ENCODE measurements at places on chromosomes 3 and 15.

- no peak for DNase-seq
Observed at GRCh38 chr15:99051308-99051707, 43.7 kb upstream of the PGPEP1L start.

GRCh38 chr3:89533275-89533674, 425.9 kb downstream of the EPHA3 start:
- no peak for DNase-seq

- no peak for DNase-seq
Observed at GRCh38 chr3:123791417-123791816, 92.7 kb downstream of the MYLK start.

GRCh38 chr3:62815981-62816380, 59.2 kb downstream of the CADPS start:
- no peak for DNase-seq

- DNase-seq = no peak
Observed at GRCh38 chr15:68503213-68503612, 71.2 kb upstream of the ITGA11 start.

DNA sequence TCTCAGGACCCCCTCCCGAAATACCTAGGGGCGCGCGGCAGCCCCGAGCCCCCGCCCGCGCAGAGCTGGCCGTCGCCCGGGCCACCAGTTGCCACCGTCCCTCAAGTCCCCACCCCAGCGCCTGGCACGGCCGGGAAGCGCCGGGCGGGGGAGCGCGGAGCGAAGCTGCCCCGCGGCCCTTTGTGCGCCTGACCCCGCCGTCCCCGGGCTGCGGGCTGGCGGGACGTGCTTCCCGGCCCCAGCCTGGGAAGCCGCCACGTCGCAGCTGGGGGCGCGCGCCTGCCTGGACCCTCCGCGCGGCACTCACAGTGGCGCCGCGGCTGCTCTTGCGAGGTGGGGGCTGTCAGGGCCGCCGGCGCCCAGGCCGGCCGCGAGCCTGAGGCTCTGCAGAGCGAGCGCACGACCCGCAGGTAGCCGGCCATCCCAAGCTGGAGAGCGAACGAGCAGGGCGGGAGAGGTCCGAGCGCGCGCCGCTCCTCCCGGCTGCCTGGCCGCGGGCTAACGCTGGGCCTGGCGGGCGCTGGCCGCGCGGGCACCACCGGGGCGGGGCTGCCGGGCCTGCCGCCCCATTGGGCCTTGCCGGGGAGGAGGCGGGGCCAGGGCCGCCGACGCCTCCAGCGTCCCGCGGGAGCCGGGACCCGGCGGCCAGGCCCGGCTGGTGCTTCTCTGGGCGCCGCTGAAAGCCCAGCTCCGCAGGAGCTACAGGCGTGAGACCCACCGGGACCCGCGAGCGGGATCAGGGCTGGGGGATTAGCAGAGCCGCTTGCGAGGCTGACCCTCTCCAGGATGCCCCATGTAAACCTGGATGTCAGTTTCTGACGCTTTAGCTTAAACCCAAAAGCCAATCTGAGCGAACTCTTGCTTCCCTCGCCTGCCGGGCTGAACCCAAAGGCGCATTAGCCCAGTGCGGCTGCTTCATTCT, at the start of gene IDH2:
TSS of gene IDH2 (minus strand) at position 500 of the 922 bp plus-strand sequence. CDS start at position 422, 78 bp downstream.
- no peak for DNase-seq

- no peak for DNase-seq
Observed at GRCh38 chr15:26887926-26888666, 21.2 kb downstream of the GABRA5 start.

- DNase-seq = no peak
Observed at GRCh38 chr3:188974856-188975599, 196.7 kb upstream of the TPRG1 start.

GRCh38 chr15:63348392-63348791, 33.3 kb downstream of the CA12 start:
- DNase-seq = no peak

- DNase-seq = no peak
Observed at GRCh38 chr3:150421799-150422548, 13.9 kb downstream of the TSC22D2 start.
